ENCODE measurements at places on chromosomes 11 and 22.

DNA sequence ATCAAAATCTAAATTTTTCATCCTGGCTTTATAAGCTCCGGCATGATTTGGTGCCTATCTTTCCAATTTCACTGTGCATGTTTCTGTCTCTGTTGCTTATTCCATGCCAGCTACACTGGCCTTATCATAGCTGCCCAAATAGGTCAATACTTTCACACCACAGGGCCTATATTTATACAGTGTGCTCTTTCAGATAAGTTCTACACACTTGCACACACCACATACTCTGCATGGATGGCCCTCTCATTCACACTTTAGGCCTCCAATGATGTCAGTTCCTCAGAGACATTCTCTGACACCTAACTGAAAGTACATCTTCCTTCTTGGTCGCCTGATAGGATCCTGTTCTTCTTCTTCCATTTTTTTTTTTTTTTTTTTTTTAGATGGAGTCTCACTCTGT is 7.0 kb downstream of the ALG8 start:
- DNase-seq: no peak

GRCh38 chr11:14645985-14646900 is 2.6 kb downstream of the PDE3B start:
- DNase-seq: no peak

- DNase-seq: no peak
These were observed 4.2 kb downstream of the SGSM1 start for GRCh38 chr22:24810043-24810749.

GRCh38 chr11:2830886-2831285 is 54.7 kb downstream of the CDKN1C start:
- no peak for DNase-seq

GRCh38 chr22:45019861-45020655 is 10.3 kb upstream of the PHF21B start:
- no peak for DNase-seq

- DNase-seq: no peak
These were observed 33.1 kb upstream of the ELF5 start for GRCh38 chr11:34546511-34547209.

DNA sequence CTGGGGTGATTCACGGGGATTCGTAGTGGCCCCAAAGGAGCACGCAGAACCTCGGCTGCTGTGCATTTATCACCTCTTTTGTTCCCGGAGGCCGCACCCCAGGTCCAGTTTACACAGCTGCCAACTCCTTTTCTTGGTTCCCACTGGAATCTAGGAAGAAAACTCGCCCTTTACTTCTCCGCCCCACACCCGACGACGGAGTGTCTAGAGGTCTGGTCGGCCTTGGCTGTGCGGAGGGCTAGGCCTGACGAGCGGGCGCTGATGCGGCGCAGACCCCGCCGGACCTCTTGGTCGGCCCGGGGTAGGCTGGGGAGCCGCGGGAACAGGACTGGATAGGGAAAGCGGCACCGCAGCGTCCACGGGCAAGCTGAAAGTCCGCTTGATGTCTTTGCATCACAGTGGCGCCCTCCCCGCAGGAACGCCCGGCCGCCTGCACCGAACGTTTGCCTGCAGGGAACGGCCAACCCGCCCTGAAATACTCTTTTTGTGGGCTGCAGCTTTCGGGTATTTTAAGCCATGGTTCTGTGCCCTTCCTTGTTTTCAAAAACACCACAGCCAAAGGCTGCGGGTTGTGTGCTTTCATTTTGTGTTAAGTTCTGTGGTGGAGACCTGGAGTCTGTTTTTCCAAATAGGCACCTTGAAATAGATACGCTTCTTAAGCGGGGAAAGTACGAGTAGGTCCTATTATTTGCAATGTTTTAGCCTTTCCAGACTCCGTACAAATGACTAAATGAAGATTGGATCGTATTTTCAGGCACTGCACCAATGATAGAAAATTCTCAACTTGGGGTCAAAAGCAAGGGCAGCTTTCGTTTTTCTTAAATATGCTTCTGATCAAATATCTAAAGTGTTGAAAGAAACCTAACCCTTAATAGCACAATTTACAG is 829 bp upstream of the ZBED5 start:
- DNase-seq: peak; percentile 6

- DNase-seq: no peak
These were observed 44.8 kb upstream of the ANO3 start for GRCh38 chr11:26287067-26287518.

DNA sequence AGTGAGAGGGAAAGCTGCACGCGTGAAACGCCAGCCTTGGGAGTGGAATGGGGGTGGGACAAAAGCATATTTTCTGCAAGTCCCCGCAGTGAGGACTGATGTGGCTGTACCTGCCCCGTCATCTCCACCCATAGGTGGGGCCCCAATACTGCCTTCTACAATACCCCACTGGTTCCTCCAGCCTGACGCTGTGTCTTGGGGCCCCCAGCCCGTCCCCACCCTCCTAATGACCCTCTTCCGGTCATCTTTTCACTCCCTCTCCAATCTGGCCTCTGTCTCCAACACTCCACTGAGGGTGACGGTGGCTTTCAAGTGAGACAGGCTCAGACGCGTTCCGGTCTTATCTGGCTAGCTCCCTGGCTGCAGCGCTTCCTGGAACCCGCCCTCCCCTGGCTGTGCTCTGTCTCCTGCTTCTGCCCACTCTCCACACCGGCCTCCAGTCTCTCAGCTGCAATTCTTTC is 104.2 kb downstream of the MICAL3 start:
- DNase-seq: no peak
